Amniotic epithelial cell (primary cell): ENCODE measurements at places on chromosomes 6 and 20.

DNA sequence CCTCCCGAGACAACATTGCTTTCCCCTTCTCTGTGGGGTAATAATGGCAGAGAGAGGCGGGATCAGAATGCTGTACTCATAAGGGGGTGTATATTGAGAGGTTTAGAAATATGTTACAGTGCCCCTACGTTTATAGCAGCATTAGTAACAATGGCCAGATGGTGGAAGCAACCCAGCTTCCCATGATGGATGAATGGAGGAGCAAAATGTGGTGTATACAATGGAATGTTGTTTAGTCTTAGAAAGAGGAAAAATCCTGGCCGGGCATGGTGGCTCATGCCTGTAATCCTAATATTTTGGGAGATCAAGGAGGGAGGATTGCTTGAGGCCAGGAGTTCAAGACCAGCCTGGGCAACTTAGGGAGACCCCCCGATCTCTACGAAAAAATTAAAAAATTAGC lies 12.9 kb downstream of the BANF2 start:
- peak; percentile 28 for DNase-seq

DNA sequence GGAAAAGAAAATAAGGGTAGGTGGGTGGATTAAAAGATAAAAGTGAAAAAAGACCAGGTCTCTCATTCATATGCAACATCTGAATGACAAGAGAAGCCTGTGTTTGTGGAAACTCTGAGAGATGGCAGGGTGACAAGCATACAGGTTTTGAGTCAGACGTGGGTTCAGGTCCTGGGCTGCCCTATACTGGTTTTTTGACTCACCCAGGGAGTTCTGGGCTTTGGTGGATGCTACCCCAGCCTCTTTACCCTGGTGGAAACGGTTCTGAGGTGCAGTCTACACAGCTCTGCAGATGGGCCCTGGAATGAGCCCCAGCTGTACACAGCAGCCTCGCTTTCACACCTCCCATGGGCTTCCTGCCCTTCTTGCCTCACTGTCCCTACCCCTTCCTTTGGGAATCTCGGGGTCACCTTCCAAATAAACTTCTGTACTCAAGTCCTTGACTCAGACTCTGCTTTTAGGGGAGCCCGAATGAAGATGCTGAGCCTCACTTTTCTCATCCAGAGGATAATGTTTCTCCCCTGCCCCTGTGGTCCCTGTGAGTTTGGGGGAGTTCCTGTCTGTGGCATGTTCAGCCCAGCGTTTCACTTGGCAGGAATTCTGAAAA lies 77.7 kb upstream of the CLDN20 start:
- DNase-seq, result no peak

DNA sequence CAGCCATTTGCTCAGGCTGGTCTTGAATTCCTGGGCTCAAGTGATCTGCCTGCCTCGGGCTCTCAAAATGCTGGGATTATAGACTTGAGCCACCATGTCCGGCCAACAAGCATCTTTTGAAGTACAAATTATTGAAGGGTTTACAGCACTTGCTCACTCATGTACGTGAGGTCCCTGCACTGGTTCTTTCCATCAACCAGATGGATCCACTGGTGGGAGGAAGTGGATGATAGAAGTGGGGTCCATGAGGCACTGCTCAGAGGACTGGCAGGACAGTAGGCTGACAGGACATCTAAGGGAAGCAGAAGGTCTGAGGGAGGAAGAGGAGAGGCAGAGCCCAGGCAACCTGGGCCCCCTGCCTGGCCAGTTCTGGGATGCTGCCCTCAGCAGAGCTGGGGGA lies 109.2 kb upstream of the NXT1 start:
- DNase-seq, result no peak

- no peak for DNase-seq
Measured at GRCh38 chr20:58106143-58106750, 122.2 kb downstream of the ANKRD60 start.

GRCh38 chr6:16274885-16275589 lies 36.6 kb downstream of the GMPR start:
- no peak for DNase-seq

GRCh38 chr6:101719521-101719920 lies 326.0 kb downstream of the GRIK2 start:
- no peak for DNase-seq

DNA sequence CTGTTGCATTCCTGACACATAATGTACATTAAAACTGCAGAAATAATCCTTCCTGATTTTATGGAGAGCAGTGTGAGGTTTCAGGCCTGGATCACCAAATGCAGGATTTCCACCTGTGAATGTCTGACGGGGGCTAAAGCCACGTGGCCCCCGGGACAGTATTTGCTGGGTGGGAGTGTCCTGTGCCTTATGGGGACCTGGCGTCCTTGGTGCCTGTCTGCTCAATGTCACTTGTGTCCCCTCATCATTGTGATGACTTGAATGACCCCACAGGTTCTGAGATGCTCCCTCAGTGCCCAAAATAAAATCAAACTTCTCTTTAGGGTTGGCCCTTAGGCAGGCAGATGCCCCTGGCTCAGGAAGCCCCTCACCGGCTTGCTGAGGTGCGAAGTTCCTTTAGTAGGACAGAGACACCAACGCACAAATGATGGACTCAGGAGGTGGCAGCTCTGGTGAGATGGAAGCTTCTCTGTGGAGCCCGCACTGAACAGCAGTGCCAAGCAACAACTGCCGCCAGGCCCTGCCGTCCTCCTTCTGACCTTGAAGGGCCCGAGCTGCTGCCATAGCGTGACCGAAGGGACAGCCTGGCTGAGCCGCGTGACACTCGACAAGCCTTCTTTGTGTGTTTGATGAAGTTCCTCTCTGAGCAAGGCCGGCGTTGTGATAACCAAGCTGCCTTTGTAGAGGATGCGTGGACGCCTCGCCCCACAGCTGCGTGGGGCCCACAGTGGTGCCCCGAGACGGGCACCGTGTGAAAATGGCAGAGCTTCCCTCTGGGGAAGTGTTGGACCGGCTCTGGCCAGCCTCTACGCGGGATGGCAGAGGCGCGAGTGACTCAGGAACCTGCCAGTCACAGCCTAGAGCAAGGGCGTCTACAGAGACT lies 30.9 kb downstream of the FRMD1 start:
- no peak for DNase-seq

DNA sequence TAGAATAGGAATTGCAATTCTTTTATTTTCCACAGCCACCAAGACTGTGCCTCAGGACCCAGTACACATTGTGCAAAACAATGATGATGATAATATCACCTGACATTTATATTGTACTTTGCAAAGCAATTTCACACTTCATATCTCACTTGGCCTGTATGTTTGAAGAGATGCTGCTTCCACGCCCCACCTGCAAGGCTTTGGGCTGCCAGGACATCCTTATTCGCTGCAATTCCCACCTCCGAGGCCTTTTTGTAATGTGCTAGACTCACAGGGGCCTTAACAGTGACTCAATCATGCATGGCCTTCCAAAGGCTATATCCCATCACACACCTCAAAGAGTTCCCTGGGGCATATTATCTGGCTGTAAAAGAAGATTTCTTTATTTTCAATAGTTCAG lies 200.9 kb downstream of the MYLK4 start:
- DNase-seq, result no peak
